ENCODE measurements at places on chromosomes 2 and 18. TPM values are rescaled to one million over a fixed set of nuclear protein-coding genes. Genes with fewer than 3 reads are reported as not detected.

- peak; percentile 74 for DNase-seq
Measured at GRCh38 chr2:68251855-68252399, 405 bp downstream of the PPP3R1 start.

- no peak for DNase-seq
Measured at GRCh38 chr2:148524519-148524919, 120.0 kb upstream of the EPC2 start.

GRCh38 chr18:60861575-60861974, 471.7 kb upstream of the CDH20 start:
- no peak for DNase-seq

DNA sequence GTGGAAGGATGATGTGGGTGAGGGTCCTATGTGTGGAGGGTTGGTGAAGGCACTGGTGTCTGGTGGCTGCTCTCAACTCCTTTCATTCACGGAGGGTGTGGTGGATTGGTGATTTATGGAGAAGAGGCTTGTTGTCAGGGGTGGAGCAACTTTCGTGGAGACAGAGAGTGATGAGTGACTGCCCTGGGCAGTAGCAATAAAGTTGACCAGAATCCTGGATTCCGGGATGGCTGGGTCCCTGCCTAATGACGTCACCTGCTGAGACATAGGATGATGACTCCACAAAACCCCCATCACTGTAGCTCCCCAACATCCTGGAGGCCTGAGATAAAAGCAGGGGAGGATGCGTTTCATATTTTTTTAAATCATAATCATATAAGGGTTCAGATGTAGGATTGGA, 193.0 kb downstream of the ACKR3 start:
- no peak for DNase-seq

DNA sequence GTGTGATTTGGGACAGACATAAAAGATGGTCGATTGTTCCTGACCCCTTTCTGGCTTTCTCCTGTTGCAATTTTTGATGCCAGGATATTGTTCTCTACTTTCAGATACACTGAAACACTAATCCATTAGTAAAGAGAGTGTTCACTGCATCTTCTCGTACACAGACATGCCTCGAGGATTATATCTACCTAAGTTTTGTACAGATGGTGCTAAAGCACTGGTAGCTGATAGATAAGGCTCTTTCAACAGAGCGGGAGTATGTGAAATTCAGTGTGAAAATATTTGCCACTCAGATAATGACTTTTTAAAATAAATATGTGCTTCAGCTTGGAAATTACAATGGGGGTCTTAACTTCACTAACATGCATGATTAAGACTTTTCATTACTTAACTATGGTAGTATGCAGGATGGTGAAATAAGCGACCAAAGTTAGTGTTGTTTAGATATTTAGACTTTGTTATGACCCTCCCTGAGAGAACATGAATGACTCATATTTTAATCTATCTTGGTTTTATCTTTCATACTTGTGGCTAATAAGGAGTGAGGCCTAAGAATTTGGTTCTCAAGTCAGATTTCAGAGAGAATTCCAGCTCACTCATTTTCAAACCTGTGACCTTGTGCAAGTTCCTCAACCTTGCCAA, 474.9 kb downstream of the NRXN1 start:
- no peak for DNase-seq

DNA sequence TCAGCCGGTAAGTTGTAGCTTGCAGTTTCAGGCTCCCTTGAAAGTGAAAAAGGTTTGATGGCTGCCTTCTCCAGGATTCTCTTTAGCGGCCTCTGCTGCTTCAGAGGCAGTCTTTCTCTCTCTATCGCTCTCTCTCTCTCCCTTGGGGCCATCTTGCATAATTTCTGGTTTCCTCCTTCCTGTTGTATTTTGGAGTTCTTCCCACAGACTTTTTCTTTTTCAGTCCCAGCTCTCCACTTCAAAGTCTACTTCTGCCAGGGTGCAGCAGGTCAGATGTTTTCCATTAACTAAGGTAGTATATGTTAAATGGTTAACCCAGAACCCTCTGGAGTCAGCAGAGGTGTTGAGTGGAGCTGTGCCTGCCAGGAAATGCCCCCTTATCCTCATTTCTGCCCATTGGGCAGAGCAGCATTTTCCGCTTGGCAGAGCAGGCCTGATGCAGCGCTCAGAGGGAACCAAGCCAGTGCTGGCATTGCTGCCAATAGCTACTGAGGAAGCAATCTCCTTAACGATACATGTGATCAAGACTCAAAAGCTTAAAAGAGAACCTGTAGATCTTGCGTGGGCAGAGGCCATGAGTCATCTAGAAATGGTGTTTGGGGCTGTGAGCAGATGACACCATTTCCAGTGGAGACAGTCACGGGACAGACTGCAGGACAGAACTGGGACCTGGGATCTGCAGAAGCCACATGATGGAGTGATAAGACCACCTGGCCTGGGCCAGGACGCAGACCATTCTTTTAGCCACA, 20.8 kb downstream of the DBI start:
- DNase-seq: no peak

GRCh38 chr2:201156640-201157039, 26.3 kb upstream of the CASP10 start:
- DNase-seq: no peak

DNA sequence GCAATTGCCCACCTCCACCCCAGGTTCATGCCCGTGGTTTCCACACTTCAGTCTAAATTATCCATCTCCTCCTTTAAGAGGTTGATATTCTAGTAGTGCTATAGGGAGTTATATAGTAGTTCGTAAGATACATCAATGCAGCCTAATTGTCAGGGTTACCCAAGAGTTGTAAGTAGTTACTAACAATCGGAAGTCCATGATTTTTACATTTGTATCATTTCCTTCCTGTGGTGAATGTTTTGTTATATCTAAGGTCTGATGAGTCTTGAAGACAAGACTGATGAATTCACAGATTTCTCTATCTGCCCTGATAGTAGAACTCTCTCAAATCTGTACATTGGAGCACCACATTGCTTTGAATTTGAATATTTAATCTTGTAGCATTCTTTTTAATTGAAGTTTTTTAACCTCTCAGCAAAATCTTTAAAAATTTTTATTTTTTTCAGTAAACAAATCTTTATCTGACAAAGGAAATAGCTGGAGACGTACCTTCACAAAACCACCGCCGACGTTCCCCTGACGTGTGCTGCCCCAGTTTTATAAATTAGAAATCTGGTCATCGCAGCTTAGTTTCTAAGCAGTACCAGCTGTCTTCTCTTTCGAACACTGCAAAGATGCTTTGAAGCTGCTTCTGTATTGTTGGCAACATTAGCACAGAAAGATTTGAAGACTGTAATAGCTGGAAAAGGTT, 264.5 kb downstream of the SOCS6 start:
- no peak for DNase-seq

GRCh38 chr2:28185891-28186290, 206.8 kb upstream of the FOSL2 start:
- DNase-seq: no peak

GRCh38 chr2:173056705-173057364, 18.8 kb upstream of the MAP3K20 start:
- DNase-seq: no peak

DNA sequence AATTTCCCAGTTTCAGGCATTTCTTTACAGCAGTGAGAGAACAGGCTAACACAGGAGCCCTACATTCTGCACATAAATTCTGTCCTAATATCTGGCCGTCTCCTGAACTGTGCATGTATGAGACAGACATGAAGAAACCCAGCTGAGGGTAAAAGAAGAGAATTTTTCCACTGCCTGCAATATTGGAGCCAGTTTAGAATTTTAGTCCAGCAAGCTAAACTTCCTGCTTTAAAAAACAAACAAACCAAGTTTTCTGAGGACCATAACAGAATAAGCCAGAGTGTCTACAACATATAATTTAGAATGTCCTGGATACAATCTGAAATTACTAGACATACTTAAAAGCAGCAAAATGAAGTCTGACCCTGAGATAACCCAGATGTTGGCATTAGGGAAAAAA, 215.1 kb upstream of the KLHL29 start:
- DNase-seq: no peak

GRCh38 chr18:33957707-33958106, 267.0 kb downstream of the NOL4 start:
- no peak for DNase-seq

GRCh38 chr2:241616168-241617125, 20.5 kb downstream of the THAP4 start:
- DNase-seq: no peak

DNA sequence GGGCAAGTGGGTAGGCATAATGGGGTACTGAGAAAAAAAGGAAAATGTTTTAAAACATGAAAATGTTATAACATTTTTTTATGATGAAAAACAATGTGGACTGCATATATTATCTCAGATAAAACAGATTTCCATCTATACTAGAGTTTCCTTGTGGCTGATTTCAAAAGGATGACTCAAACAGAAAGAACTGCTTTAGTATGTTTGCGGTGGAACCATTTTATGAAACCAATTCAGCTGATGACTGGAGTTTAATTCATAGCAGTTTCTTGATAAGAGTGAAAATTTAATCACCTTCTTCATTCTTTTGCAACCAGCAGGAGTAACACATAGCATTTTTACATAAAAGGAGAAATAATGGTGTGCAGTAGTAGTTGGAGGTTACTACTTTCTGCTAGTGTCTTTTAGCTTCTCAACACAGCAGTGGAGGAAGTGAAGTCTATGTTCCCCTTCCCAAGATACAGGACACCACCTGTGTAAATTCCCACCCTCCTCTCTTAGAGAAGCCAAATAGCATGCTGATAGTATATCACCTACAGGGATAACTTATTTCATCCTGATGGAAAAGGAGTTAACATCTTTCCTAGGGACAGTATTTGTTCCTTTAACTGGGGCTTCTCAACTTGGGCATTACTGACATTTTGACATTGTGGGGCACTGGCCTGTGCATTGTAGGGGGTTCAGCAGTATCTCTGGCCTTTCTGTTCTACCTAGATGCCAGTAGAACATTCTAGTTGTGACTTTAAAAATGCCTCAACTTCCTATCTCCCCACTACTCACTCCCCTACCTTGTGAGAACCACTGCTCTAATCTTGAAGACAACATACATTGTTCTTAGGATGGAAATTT, 29.9 kb downstream of the PELI1 start:
- DNase-seq: no peak

DNA sequence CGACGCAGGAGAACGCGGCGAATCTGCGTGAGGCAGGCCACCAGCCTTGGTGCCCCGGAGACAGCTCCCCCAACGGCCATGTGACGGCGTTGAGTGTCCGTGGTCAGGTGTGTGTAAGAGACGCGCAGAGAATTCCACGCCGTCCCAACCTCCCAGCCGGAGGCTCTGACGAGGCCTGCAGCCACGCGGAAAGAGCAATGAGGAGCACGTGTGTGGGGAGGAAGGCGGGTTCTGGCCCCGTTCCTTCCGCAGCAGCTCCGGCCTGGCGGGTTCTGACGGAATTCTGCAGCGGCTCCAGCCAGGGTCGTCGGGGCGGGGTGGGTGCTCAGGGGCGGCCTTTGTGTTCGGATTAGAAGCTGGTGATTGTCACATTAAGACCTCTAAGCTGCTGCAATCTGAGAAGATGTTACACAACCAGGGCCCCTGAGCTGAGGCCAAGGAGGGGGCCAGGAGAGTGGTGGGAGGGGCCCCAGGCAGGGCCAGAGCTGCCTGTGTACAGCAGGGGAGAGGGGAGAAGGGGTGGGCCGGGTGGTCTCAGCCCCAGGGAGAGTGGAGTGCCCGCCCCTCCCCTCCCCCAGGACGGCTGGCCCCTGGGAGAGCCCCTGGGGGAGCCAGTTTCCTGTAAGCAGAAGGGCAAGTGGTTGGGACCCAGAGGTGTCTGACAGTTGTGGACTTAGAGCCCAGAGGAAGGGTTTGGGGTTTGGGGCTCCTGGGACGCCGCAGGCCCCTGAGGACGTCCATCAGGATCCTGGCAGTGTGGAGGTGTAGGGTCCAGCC, 5.1 kb upstream of the GAL3ST2 start:
- DNase-seq: peak; percentile 32

DNA sequence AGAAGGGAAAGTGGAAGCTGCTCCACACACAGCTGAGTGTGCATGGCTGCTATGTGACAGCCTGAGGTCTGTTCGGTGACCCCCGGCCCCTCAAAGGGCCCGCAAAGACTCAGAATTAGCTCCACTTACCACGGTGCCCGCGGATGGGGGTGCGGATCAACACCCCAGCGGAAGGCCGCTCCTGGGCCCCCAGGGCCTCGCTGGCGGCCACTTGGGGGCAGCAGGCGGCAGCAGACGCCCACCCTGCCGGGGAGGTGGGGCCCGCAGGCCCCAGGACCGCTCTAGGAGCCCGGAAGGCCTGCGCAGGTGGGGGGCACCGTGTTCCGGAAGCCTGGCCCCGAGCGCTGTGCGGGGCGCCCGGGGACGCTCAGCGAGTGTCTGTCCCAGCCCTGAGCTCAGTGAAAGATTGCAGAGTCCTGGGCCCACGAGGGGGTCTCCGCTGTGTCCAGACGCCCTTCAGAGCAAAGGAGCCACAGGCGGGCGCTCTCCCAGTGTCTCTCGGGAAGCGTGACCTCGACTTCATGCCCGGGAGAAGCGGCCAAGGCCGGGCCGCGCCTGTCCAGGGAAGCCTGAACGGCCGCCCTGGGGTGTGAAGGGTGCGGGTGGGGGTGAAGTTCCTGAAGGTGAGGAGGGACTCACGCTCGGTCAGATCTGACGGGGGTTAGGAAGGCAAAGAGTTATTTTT, 118.7 kb downstream of the VAPA start:
- peak; percentile 70 for DNase-seq

DNA sequence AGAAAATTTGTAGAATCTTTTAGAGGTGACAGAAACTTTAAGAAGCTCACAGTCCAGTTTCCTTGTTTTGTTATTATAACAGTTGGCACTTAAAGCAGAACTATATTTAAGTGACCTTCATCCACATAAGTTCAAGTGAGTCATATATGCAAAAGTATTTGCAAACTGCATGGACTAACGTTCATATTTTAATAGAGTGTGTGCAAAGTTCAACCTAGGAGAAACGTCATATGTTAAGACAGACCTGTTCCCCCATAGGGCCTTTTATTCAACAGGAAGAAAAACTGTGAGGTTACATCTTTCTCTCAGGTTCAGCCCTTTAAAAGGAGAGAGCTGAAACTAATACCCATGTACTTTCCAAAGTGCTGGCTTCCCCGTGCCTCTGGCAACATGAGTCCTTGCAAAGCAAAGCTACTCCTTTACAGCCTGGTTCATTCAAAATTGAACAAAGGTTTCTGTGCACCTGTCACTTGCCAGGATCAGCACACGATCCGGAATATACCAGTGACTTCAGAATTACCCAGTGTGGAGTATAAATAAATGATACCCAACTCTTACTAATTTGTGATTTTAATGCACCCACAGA, 280.0 kb upstream of the RAB12 start:
- no peak for DNase-seq

DNA sequence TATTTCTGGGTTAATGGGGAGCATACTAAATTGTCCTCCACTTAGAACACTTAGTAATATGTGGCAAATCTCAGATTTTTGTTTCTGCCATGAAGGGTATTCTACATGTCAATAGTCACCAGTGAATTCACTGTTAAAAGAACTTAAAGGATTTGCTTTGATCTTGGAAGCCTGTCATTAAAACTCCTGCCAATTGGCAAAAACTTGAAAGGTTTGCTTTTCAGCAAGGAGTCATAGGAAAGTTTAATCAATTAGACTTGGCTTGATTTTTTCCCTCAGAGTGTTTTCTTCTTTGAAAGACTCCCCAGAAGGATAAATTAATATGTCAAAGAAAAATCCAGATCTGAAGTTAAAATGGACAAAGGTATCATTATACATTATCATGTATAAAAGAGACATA, 671.9 kb upstream of the PKDCC start:
- DNase-seq: no peak

GRCh38 chr2:26299471-26300101, 46.4 kb upstream of the SELENOI start:
- DNase-seq: peak; percentile 47

The NGEF gene
- total RNA-seq: not detected

The SOCS6 gene
- 1.9 TPM for total RNA-seq

The C2orf80 gene
- total RNA-seq: not detected

The TCF7L1 gene
- not detected for total RNA-seq

The LIMS3 gene
- 0.91 TPM for total RNA-seq

The SERPINB11 gene
- total RNA-seq: not detected

The PLCD4 gene
- 0.54 TPM for total RNA-seq
